ENCODE measurements at places on chromosomes 13 and 19.
A peak's percentile ranks its signal among the peaks of the same experiment; 100 is the strongest.

GRCh38 chr19:1576242-1577089 is 8.3 kb upstream of the MEX3D start:
- DNase-seq = no peak

DNA sequence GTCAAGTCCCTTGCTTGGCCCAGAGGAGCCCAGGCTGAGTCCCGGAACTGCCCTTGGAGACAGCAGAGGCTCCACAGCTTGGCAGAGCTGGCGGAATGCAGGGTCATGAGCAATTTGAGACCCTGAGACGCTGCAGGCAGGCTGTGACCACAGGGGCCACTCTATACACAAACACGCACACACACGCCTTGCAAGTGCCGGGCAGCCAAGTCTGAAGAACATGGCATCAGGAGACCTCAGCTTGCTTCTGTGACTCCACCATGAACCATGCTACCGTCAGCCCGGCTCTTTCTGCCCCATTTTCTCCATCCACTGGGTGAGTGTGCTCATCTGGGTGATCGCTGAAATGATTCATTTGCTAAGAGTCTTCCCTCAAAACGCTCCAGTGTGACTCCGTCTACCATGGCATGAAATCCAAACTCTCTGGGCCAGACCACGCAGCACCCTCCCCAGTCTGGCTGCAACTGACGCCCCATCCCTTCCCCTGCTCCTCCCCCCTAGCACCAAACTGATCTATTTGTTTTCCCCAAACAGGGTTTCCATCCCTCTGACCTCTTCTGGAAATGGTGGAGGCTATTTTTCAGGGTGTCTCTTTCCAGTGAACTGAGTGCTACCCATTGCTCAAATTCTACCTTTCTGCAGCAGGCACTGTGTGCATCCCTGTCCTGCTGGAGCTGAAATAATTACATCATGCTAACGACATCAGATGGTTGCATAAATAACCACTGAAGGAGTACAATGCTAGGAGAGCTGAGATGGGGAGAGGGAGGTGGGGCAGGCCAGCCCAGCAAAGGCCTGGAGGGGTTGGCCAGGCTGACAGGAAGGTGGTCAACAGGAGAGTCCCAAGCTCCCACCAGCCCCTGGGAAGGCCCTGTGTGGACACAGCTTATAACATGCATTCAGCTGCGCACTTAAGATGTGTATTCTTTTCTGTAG is 3.1 kb downstream of the CARS2 start:
- no peak for DNase-seq

- DNase-seq = no peak
Observed at GRCh38 chr13:73844986-73845385, 289.2 kb downstream of the KLF12 start.

DNA sequence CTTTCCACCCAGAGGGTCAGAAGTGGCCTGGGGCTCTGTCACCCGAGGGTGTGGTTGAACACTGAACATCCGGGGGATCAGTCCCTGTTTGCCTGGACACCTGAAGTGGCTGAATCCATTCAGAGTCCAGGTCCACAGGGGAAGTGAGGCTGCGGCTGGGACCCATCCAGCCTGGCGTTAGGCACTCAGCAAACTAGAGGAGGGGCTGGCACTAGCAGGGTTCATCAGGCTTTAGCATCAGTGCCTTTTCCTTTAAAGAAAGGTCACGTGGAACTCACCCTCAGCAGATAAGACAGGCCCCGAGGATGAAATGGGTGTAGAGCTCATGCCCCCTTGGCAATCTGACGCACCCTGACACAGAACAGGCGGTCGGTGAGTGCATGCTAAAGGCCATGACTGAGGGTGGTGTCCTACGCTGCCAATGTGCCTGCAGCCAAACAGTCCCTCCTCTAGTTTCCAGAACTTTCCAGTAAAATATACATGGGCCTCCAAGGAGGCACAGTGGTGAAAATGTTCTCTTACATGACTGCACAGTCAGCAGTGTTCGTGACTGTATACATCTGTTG is 72.4 kb upstream of the ARHGEF7 start:
- DNase-seq = no peak

GRCh38 chr19:18317961-18318800 is 4.7 kb downstream of the LSM4 start:
- peak; percentile 42 for DNase-seq
